Colonic mucosa (tissue), 4 donors: ENCODE measurements at places on chromosomes 7 and 10. TPM values are rescaled to one million over a fixed set of nuclear protein-coding genes. Genes with fewer than 3 reads are reported as not detected.

DNA sequence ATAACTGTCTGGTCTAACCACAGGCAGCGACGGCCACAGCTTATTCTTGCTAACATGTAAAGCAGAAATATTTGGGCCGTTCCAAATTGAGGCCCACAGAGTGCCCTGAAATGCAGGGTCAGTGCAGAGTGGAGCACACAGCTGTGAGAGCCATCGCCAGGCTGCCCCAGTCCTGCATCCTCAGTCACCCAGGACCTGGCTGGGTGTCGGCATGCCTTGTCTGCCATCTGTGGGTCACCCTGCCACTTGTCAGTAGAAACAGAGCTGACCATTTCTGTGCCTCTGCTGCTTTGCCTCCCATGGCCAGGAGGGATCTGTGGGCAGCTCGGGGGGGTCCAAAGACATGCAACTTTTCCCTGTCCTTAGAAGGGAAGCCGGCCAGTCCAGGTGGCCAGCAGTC lies 57.3 kb upstream of the BTBD16 start:
- no peak for DNase-seq

GRCh38 chr7:132770055-132770454 lies 193.8 kb upstream of the PLXNA4 start:
- DNase-seq, result no peak

ITGA8 gene
- 2.1 TPM for total RNA-seq

CALHM3 gene
- total RNA-seq, result not detected

GNAT3 gene
- not detected for total RNA-seq

DNA sequence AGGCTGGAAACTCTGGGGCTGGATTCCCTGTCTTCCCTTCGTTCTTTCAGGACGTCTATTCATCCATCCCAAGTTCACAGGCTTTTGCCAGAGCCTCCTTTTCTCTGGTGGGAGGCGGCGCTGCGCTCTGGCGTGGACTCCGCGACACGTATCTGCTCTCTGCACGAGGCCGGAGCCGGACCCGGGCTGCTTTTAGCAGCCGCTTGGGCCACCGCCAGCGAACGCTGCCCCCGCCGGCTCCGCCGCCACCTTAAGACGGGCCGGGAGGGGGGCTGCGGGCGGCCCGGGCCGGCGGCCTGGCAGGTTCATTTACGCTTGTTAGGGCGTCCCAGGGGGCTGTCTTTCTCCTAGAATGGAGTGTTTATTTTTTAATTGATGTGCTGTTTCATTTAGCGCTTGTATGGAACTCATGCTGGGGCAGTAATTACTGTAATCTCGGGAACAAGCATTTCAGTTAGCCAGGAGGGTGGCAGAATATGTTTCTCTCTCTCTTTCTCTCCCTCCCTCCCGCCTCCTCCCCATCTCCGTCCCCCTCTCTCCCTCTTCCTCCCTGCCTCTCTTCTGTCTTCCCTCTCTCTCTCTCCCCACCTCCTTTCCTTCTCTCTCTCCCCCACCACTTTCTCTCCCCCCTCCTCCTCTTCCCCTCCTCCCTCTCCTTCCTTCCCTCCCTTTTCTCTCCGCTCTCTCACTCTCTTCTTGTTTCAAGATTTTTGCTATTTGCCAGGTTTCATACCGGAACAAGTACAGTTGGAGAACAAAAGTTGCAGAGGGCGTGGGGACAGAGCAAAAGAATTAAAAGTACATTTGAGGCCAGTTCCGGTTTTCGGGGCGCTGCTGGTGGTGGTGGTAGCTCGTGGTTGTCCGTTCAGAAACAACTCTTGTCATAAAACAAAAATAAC lies 1.3 kb upstream of the FZD8 start:
- peak; percentile 60 for DNase-seq

C10orf62 gene
- total RNA-seq, result not detected

DNA sequence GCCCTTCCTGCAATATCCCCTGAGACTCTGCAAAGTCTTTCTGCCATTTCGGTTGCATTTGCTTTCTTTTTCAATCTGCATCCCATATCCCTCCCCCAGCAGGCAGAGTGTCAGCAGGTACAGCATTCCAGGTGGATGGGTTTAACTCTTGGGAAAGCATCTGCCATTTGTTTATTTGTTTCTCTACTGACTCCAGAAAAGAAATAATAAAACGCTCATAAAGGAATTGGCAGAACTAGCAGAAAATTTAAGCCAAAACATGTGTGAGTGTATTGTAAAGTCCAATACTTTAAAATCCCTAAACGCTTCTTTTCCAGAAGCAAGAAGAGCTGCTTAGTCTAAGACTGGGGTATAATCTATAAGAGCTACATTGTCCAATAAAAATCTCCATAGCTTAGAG lies 393.8 kb downstream of the TNS3 start:
- DNase-seq, result no peak

- no peak for DNase-seq
Observed at GRCh38 chr7:76282344-76283253, 19.9 kb upstream of the HSPB1 start.

DNA sequence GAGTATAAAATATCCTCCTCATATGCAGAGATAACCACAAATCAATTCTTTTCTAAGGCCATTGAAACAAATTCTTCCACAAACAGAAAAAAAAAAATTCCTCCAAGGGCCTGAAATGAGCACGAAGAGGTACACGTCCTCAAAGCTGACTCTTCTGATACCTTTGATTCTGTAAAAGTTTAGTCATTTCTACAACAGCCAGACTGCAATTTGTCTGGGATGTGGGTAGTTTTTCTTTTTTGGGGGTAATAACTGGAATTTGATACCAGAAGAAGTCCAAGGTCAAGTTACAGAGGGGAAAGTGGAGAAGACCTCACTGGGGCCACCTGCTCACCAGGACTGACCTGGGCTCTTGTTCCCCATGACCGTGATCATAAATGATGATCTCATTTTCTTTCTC lies 121.8 kb downstream of the AOAH start:
- no peak for DNase-seq

- peak; percentile 50 for DNase-seq
Observed at GRCh38 chr10:31083765-31084184, 52.1 kb upstream of the ZNF438 start.

GGCT gene
- total RNA-seq, result 103 TPM

ENO4 gene
- not detected for total RNA-seq

RBAK gene
- 8.0 TPM for total RNA-seq

DNA sequence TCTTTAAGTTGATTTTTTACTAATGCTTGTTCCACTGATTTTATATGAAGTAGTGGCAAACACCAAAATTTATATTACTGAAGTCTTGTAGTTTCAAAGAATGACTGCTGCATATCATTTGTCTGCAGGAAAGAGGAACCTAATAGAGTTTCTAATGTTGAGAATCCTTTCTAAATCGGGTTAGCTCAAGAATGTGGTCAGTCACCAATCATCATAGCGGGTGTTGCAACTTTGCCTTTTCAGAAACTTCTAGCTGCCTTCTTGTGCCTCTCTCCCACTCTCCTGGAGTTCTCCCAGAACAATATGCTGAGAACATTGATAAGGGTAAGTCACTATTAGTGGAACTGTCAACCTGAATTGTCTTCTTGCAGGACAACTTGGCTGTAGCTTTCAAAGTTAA lies 524.8 kb upstream of the SORCS1 start:
- no peak for DNase-seq

DNA sequence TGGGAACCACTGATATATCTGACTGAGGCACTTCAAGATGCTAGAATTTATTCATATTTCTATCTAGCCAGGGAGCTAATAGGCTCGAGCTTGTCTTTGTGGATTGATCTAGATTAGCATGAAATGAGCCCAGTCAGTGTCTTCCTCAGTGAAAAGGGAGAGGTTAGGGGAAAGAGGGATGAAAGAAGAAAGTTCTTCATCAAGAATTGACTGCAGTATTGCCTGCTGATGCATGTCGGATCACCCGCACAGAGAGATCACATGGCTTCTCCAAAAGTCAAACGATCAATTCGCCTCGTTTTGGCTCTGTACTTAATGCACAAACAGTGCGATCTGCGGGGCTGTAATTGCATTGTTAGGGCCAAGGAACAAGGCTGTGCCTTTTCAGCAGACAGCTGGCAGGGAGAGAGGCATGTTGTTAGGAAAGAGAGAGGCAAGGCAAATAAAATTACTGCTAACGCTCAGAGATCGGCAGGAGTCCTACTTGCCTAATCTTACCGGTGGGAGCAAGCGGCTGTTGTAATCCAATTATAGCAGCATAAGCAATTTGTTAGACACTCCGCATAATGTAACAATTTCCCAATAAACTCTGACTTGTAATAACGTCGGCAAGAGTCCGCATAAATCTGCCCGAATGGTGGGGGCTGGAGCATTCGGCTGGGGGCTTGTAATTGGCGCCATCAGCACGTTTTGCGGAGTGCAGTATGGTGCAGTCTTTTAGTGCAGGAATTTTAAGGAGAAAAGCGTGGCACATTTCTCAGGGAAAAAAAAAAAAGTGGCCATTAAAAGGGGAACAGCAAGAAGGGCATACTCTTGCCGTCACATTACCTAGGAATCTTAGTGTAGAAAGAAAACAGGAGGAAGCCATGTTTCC lies 102.1 kb downstream of the POLL start:
- DNase-seq, result peak; percentile 20

DNA sequence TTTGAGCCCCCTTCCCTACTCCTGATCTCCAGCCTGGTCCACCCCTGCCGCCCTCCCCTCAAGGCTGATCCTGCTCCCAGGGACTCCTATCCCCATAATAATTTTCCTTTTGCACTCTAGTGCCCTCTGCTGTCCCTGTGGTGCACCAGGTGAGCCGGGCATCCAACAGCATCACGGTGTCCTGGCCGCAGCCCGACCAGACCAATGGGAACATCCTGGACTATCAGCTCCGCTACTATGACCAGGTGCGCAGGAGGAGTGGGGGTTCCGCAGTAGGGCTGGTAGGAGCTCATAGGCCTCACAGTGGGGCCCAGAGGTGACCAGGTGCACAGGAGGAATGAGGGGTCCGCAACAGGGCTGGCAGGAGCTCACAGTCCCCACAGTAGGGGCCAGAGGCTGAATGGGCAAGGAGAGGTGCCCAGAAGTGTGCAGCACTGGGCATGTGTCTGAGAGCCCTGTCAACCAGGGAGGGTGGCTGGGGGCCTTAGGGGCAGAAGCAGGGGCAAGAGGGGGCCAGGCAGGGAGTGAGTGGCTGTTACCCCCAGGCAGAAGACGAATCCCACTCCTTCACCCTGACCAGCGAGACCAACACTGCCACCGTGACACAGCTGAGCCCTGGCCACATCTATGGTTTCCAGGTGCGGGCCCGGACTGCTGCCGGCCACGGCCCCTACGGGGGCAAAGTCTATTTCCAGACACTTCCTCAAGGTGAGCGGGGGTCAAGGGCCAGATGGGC lies 11.7 kb downstream of the EPHB6 start:
- DNase-seq, result peak; percentile 45

DLG5 gene
- 47.5 TPM for total RNA-seq

AGK gene
- total RNA-seq, result 21.1 TPM

GRCh38 chr10:36515319-36515718 lies 610.1 kb upstream of the ANKRD30A start:
- DNase-seq, result no peak

DNA sequence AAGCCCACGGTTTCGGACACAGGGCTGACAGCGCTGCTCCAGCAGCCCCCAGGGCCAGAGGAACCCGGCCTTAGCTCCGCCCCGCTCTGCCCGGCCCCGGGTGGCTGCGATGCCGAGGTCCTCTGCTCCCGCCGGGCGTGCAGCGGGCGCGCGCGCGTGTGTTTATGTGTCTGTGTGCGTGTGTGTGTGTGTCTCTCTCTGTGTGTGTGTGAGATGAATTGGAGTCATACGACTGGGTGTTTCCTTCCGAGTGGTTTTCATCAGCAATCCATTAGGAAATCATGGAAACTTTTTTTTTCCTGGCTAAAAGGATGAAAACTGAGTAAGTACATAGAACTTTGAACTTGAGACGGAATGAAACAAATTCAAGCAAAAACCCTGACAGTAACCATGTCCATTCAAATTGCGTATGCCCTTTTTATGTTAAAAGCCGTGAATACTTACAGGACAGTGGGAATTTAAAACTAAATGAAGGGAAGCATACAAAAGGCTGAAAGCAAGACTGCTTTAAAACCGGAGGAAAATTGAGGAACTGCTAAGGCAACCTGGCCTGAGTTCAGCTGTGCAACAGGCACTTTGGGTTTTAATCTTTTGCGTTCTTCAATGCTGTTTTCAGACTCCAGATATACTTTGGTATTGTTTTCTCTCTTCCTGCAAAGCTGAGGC lies at the start of gene CPED1:
CPED1 (plus strand) TSS at position 121 of the 666 bp plus-strand sequence. CDS start 911 bp downstream, outside the sequence.
- peak; percentile 73 for DNase-seq

GRID1 gene
- total RNA-seq, result 0.30 TPM

GRCh38 chr7:137576481-137576880 lies 232.9 kb upstream of the PTN start:
- no peak for DNase-seq

GRCh38 chr7:33748793-33749192 lies 156.5 kb upstream of the BMPER start:
- DNase-seq, result no peak

DNA sequence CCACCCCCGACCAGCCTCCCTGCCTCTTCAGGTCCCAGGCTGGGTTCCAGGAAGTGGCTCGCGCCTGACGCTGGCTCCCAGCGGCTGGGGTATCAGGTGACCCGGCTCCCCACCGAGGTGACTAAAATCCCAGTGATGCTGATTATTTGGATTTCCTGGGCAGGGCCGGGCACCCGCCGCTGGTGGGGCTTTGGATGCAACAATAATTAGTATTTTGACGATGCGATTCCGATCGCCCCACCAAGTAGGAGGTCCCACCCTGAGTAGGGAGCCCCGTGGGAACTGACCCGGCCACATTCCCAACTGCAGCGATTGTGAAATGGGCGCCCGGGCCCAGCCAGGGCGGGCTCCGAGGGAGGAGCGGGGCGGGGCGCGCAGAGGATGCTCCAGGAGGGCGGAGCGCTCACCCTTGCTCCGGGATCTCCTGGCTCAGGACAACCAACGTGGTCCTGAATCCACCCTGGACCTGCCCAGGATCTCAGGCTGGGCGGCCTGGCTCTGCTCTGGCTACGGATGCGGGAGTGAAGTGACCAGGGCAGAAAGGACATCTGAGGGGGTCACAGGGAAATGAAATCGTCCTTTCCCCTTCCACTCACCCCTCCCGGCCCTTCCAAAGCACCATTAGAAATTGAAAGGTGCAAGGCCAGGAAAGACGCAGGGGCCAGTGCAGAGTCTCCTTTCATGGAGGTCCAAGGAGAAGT lies 32.6 kb downstream of the DUSP5 start:
- DNase-seq, result peak; percentile 26

TBATA gene
- not detected for total RNA-seq

GRCh38 chr7:73995821-73996511 lies 32.0 kb upstream of the ELN start:
- DNase-seq, result no peak

CCDC136 gene
- total RNA-seq, result 0.64 TPM

DNA sequence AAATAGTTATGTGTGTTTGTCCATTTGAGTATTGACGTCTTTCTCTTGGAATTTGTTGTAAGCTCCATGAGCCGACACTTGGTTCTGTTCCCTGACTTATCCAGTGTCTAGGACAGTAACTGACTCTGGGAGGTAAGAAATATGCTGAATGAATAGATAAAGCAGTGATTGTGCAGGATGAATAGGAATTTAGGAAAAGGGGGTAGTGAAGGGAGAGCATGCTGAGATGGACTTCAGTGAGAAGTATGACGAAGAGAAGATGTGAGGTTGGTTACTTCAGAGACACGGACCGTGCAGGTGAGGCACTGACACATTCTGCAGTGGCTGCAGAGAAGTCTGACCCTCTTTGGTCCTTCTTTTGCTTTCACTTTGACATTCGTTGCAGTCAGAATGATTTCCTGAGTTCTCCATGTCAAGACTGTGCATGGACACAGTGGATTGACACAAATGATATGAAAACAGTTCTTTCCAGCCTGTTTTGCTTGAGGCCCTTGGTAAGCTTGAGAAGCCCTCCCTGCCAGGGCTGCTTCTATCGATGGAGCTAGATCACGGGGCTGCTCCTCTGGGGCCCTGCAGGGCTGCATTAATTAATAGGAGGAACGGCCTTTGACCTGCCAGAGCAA lies 261.5 kb upstream of the SORCS1 start:
- DNase-seq, result no peak

- DNase-seq, result peak; percentile 23
Observed at GRCh38 chr7:131108212-131108940, 219.3 kb upstream of the MKLN1 start.
